ENCODE measurements at places on chromosomes 5 and 9. TPM values are rescaled to one million over a fixed set of nuclear protein-coding genes. Genes with fewer than 3 reads are reported as not detected.
A peak's percentile ranks its signal among the peaks of the same experiment; 100 is the strongest.

- no peaks in the 10 kb centered on the region for H3K4me1 ChIP-seq
- H3K4me3 ChIP-seq = no peak overlapping the region
- no peak for DNase-seq
- H3K27me3 ChIP-seq = peaks cover 4% of the 10 kb centered on the region
- H3K27ac ChIP-seq = no peak overlapping the region
These were observed 2.6 kb upstream of the SMIM23 start for GRCh38 chr5:171783051-171783450.

DNA sequence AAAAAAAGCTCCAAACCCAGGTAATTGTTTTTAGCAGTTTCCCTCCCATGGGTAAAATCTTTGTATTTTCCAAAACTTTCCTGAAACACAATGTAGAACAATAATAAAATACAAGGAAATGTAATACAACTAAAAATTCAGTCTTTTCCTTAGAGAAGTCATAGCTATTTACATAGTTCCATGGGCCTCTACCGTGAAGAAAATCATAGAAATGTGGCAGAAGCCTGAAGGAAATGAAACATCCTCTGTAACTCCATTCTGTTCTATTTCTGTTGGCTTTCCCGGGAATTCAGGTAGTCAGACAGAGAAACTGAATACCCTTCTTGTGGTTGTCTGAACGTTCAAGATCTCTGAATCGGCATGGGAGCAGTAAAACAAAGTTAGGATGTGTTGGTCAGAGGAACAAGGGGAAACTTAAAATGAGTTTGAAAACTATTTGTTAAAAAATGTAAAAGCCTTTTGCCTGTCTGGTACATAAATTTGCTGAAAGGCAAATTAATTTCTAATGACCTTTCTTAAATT, 202.4 kb upstream of the ZNF608 start:
- H3K4me3 ChIP-seq = no peak overlapping the region
- H3K36me3 ChIP-seq = no peaks in the 10 kb centered on the region
- H3K4me1 ChIP-seq = no peaks in the 10 kb centered on the region

GRCh38 chr9:76475686-76476085, 16.7 kb downstream of the GCNT1 start:
- no peak overlapping the region for H3K27ac ChIP-seq
- H3K36me3 ChIP-seq = no peaks in the 10 kb centered on the region
- DNase-seq = no peak
- no peaks in the 10 kb centered on the region for H3K27me3 ChIP-seq
- H3K4me3 ChIP-seq = no peak overlapping the region
- H3K4me1 ChIP-seq = no peaks in the 10 kb centered on the region

Gene GPRIN1
- 16.7 TPM for total RNA-seq

DNA sequence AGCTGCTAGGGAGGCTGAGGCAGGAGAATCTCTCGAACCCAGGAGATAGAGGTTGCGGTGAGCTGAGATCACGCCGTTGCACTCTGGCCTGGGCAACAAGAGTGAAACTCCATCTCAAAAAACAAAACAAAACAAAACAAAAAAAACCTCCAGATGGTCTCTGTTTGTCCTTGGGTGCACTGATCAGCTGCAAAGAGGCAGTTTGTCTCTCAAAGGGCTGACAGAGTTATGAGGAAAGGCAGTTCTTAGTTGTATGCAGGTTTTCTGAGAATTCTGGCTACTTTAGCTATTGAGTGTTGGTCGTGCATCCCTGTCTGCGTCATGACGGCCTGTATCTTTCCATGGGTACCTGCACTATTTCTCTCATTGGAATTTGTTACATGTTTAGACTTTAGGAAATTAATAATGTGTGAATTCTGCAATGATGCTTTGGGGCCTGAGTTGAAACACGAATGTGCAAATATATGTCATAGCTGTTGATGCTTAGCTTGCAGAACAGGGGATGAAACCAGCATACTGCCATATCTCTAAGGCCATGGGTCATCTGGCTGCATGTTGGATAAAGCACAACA, 18.2 kb downstream of the OR2S2 start:
- H3K4me1 ChIP-seq = no peaks in the 10 kb centered on the region
- no peaks in the 10 kb centered on the region for H3K36me3 ChIP-seq
- H3K27ac ChIP-seq = no peak overlapping the region
- no peaks in the 10 kb centered on the region for H3K27me3 ChIP-seq
- no peak overlapping the region for H3K4me3 ChIP-seq

DNA sequence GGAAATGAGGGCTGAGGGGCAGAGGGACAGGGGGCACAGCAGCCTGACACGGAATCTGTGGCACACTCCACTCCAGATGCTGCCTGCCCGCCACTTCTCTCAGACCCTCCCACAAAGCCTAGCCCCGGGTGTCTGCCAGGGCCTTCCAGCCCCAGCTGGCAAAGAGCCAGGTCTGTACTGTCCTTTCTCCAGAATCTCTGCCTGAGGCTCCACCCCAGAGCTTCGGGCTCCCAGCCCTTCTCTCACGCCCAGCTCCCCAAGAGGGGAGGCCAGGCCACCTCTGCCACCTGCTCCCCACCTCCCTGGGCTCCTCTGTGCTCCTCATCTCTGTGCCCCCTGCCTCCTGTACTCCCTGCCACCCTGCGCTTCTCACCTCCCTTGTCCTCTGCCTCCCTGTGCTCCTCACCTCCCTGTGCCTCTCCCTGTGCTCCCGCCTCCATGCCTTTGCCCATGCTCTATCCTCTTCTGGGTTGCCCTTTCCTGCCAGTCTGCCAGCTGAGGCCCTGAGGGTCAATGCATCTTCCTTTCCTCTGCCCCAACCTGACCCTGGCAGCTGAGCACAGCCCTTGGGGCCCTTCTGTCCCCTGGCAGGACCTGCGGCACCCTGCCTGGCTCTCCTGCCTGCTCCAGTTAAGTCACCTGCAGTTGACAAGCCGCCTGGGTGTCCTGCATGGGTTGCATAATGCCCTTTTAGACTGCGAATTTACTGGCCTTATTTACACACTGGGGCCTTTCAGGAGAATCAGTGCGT, 36.4 kb downstream of the RASGEF1C start:
- DNase-seq = peak; percentile 11
- no peak overlapping the region for H3K4me3 ChIP-seq
- H3K36me3 ChIP-seq = no peaks in the 10 kb centered on the region

DNA sequence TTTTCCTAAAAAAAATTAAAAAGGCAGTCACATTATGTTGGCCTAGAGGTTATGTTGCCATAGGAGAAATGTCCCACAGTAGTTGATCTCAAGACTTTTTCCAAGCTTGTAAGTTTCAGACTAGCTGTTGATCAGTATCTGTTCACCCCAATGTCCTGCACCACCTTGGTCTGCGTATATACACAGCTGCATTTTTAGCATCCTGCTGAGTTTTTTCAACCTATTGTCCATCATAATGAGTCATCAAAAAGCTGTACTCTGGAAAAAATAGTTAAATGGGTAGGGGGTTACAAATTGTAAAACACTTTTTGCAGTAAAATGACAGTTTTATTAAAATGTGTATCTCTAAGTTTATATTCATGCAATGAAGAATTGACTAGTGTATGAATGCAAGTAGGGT, 53.2 kb upstream of the TMEM171 start:
- no peaks in the 10 kb centered on the region for H3K36me3 ChIP-seq
- peaks cover 7% of the 10 kb centered on the region for H3K27me3 ChIP-seq
- no peak overlapping the region for H3K4me3 ChIP-seq
- H3K27ac ChIP-seq = no peak overlapping the region
- DNase-seq = no peak

GRCh38 chr9:89664896-89665329, 60.1 kb downstream of the GADD45G start:
- H3K27me3 ChIP-seq = no peaks in the 10 kb centered on the region
- H3K4me3 ChIP-seq = no peak overlapping the region
- no peak for DNase-seq
- no peaks in the 10 kb centered on the region for H3K36me3 ChIP-seq
- H3K27ac ChIP-seq = no peak overlapping the region
- H3K4me1 ChIP-seq = peaks cover 5% of the 10 kb centered on the region

Gene C5orf34
- total RNA-seq = 15.0 TPM

All from A673 (cell line).